ENCODE measurements at places on chromosomes 12 and 14.

DNA sequence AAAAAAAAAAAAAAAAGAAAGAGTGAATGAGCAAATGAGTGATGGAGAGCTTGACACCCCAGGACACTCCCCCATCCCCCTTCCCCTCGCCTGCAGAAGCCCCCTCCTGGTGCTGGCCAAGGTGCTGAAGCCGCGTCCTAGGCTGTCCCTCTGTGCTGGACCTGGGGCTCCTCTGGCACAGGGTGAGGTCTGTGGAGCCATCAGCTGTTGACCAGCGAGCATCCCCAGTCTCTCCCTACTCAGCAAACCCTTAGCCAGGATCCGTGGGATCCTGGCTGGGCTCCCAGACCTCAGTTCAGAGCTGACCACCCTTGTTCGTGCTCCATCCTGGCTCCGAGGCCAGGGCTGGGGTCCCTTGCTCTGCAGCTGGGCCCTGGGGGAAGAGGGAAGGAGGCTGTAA, 5.4 kb upstream of the KIF26A start:
- DNase-seq, result no peak

DNA sequence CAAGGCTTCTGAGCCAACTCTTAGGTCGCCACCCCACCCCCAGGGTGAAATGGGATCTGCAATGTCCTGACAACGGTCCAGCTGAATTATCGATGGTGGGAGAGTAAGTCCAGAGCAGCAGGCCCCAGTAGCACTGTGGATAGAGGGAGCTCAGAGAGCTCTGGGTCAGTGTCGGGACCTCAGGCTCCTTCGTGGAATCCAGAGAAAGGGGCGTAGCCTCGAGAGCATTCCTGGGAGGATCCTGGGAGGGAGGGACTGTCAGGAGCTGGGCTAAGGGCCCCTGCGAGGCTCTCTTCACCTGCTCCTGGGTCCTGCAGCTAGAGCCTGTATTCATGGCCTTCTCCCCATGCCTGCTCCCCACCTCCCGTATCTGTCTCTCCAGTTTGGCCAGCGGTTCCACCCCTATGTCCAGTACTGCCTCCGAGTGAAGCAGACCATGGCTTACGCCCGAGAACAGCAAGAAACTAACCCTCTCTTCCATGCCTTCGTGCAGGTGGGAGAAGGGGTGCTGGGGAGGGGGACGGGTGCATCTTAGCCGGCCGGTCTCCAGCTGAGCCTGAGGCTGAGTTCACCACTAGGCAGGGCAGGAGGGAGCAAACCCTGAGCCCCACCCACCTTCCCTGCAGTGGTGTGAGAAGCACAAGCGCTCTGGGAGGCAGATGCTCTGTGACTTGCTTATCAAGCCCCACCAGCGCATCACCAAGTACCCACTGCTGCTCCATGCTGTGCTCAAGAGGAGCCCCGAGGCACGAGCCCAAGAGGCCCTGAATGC, 6.6 kb downstream of the PLEKHG6 start:
- no peak for DNase-seq

DNA sequence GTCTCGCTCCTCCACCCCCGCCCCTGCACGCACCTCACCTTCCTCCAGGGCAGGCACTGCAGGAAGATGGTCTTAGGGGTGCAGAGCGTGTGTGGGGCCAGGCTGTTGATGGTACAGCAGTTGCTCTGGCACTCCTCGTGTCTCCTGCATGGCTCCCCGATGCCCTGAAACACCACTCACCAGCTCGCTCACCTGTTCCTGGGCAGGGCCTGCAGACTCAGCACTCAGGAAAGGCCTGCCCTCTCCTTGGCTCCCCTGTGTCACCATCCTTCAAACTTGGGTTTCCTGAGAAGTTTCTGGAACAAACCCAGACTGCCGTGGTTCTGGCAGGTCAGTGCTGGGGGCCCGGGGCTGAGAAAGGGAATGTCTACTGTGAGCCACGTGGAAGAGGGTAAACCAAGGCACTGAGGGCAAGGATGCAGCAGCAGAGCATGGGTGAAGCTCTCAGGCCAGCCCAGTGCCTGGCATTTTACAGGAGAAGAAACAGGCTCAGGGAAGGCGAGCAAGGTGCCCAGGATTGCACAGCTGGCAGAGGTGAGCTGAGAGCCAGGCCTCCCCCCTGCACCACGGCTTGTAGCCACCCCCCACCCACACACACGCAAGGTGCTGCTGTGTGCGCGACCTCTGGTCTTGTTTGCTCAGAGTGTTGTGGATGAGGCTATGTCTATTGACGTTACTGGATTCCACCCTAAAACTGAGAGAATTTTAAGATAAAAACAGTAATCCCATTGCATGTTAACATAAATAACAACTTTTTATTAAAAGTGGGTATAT, 5.5 kb downstream of the LRCOL1 start:
- no peak for DNase-seq

DNA sequence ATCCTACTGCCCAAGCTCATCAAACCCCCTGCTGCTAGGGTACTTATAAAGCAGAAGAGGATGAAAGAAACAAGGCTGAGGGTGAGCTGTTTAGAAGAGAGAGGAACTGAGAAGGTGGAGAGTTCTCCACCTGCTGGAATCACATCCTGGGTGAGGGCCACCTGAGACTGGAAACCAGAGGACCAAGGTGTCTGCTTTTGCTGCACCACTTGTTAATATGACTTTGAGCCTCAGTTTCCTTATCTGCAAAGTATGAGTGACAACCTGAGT, 203.2 kb upstream of the SSTR1 start:
- no peak for DNase-seq

All from stimulated activated CD8-positive, alpha-beta memory T cell treated with anti-CD3 and anti-CD28 coated beads, Interleukin-7, amount 100 ng/mL, for 1 hour (primary cell).